Neural crest cell (in vitro differentiated cells): ENCODE measurements at places on chromosomes 1 and 21. TPM values are rescaled to one million over a fixed set of nuclear protein-coding genes. Genes with fewer than 3 reads are reported as not detected.

Gene VAV3
- 2.6 and 2.9 TPM in 2 replicates for total RNA-seq

Gene ADPRS
- total RNA-seq = 33.8 and 34.0 TPM in 2 replicates

Gene BECN2
- total RNA-seq = not detected in 2 replicates

GRCh38 chr1:2382621-2383361, 8.6 kb downstream of the MORN1 start:
- peak; percentile 56 for DNase-seq

- DNase-seq = no peak
Observed at GRCh38 chr1:6668503-6668902, 33.1 kb downstream of the DNAJC11 start.

GRCh38 chr1:57040811-57041210, 75.0 kb upstream of the C8B start:
- DNase-seq = no peak
